Calu3 (cell line): ENCODE measurements at places on chromosomes 5 and 9.

GRCh38 chr9:131835151-131835910 is 95.5 kb upstream of the RAPGEF1 start:
- no peak for DNase-seq

- no peak for DNase-seq
Observed at GRCh38 chr5:79898611-79899010, 92.5 kb downstream of the MTX3 start.

DNA sequence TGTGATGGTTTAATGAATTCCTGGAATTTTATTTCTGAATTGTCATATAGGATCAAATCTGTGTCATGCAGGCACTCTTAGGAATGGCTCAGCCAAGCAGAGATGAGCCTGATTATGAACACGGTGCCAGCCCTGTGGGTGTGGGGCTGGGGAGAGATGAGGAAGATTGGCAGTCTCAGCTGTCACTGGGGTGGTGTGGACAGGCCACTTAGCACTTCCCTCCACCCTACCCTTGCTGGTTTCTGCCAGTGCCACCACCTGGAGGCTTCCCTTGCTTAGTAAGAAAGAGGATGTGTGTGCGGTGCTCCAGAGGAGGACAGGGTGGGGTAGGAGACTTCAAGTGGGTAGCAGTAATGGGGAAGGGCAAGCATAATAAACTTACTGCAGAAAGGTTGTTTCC is 226.6 kb downstream of the CD180 start:
- no peak for DNase-seq

GRCh38 chr9:127974001-127974768 is 6.6 kb downstream of the EEIG1 start:
- DNase-seq = no peak

GRCh38 chr5:92332039-92332438 is 948.9 kb upstream of the ARRDC3 start:
- no peak for DNase-seq

DNA sequence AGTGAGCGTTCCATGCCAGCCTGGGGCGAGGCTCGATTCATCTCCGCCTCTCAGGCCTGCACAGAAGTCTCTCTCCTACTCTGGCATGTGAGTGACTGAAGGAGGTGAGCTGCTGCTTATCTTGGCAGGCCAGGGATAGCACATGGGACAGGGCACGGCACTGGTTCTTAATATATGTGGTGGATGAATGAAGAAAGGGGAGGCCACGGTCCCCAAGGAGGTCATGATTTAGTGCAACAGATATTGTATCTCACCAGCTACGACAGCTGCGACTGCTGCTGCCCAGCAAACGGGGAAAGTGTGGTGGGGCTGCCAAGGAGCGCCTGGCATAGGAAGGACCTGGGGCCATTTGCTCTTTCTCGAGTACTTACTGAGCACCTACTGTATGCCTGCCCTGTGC is 19.3 kb upstream of the MAPK9 start:
- no peak for DNase-seq

DNA sequence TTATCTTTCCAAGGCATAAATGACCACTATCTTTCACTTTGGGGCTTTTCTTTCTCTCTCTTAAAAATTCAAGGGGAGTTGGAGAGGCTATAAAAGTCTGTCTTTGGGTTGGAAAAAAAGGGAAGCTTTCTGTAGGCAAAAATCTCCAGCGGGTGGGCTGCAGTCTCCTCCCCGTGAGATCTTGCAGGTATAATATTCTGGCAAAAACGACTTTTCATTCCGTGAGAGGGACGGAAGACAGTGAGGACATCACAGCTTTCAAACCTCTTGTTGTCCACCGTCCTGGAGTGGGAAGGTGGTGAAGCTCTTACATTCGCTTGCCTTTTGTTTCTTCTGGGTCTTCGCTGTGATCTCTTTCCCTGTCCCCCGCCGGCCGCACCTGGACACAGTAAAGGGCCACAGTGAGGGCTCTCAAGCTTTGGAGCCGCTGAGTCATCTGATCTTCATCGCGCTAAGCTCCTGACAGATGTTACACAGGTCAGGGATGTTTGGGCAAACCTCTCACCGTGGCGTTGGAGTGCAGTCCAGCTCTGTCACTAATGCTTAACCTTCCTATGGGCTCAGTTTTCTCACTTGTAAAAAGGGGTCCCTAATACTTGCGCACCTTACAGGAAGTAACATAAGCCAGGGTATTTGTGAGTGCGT is 61.9 kb upstream of the MEGF10 start:
- DNase-seq = no peak
